ENCODE measurements at places on chromosomes 7 and 10.
A peak's percentile ranks its signal among the peaks of the same experiment; 100 is the strongest.

GRCh38 chr7:36735172-36735571 lies 10.9 kb upstream of the AOAH start:
- no peak for DNase-seq

DNA sequence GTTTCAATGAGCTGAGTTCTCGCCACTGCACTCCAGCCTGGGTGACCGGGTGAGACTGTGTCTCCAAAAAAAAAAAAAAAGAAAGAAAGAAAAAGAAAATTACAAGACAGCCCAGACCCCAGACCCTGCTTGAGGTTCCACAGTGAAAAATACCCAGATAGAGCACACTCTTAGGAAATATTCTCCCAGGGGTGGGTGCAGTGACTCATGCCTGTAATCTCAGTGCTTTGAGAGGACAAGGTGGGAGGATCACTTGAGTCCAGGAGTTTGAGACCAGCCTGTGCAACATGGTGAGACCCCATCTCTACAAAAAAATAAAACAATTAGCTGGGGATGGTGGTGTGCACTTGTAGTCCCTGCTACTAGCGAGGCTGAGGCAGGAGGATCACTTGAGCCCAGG lies 41.1 kb upstream of the GTF2IRD1 start:
- no peak for DNase-seq

DNA sequence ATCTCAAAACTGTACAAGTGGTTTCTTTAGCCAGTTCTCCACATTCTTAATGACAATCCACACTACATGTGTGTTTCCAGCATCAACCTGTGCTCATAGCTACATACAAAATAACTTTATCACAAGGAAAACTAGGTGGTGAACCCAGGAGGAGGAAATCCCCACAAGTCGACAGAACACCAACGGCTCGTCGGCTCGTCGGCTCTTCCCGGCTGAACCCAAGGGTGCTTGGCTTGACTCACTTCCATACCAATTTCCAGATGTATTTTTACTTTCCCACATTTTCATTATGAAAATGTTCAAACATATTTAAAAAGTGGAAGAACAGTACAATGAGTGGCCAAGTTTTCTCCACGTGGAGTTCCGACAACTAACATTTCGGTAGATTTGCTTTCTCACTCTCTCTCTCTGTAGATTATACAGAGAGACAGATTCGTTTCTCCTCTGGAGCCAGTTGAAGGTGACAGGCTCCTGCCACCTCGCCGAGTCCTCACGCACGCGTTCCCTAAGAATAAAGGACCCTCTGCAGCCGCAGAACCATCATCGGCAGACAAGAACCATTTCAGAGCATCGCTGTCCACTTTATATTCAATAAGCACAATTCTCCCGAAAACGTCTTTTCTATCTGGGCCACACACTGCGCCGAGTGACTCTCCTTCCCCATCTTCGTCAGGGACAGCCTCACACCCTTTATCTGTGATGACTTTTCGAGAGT lies 53.3 kb downstream of the DIP2C start:
- no peak for DNase-seq

- DNase-seq = no peak
Observed at GRCh38 chr10:86981716-86982115, 13.4 kb downstream of the ADIRF start.

DNA sequence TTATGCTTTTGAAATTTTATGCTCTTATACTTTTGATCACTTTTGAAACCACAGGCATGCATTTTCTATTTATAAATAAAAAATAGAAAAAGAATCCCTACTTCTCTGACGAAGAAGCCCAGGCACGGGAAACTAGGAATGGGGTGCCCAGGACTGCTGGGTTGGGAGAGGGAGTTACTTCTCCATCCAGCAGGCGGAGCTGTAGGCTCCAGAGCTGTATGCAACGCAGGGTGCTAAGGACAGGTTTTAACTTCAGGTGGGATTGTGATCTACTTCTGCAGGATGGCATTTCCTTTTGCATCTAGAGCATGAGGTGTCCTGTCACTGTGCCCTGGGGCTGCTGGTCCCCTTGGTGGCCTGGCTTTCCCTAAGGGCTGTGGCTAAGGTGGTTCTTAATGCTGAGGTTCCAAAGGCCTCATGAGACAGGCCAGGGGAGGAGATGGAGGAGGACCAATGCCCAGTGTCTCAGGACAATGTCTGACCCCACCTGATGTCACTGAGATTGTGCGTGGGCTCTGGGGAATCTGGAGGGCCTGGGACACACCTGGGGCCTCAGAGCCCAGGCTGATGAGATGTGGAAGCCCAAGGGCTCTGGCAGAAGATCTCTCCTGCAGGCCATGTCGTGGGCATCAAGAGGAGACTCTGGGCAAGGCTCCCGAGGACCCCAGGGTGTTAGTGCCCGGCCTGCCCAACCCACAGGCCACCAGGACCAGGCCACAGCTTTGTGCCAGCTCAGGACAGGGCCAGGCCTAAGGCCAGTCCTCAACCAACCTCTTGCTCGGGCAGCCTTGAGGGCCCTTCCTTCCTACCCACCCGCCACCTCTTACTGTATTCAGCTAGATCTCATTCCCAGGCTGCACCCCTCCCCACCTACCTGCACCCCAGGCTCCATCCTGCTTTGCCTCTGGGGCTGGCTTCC lies 507 bp downstream of the CCDC201 start:
- DNase-seq = no peak

- no peak for DNase-seq
Observed at GRCh38 chr7:24660546-24660945, 87.3 kb downstream of the PALS2 start.

GRCh38 chr10:77236700-77237099 lies 400.9 kb downstream of the KCNMA1 start:
- no peak for DNase-seq

DNA sequence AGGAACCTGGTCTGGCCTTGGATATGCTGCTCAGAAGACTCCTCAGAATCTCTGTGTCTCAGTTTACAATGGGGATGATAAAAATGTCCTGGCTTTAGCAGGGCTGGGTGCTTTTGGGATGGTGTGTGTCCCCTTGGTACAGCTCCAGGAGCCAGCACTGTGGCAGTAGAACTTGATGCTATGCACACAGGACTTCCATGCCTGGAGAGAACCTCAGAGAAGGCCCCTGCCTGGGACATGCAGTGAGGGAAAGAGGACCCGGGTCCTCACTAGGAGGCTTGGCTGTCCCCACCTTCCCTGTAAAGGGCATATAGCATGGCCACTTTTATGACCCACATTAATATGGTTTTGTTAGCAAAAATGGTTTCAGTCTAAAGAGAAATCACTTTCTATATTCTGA lies 100.5 kb downstream of the GLRX3 start:
- no peak for DNase-seq

GRCh38 chr10:104337985-104338735 lies at the start of gene ITPRIP:
Gene ITPRIP, minus strand, starts transcription at chr10:104338465. Its CDS starts 22,414 bp downstream, at chr10:104316051.
- DNase-seq = peak; percentile 54

DNA sequence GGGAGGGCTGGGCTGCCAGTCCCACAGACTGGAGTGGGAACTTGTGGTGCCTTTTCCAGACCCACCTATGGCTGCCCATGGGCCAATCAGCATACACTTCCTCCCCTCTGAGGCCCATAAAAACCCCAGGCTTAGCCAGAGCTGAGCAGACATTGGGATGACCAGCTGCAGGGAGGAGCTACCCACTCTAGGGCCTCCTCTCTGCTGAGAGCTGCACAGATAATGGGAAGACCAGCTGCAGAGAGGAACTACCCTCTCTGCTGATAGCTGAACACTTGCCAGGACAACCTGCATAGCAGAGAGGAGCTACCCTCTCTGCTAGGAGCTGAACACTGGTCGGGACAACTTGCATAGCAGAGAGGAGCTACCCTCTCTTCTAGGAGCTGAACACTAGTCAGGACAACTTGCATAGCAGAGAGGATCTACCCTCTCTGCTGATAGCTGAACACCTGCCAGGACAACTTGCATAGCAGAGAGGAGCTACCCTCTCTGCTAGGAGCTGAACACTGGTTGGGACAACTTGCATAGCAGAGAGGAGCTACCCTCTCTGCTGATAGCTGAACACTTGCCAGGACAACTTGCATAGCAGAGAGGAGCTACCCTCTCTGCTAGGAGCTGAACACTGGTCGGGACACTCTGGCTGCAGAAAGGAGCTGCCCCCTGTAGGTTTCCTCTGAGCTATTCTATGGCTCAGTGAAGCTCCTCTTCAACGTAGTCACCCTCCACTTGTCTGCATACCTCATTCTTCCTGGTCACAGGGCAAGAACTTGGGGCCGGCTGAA lies 88.3 kb upstream of the CACUL1 start:
- DNase-seq = no peak

DNA sequence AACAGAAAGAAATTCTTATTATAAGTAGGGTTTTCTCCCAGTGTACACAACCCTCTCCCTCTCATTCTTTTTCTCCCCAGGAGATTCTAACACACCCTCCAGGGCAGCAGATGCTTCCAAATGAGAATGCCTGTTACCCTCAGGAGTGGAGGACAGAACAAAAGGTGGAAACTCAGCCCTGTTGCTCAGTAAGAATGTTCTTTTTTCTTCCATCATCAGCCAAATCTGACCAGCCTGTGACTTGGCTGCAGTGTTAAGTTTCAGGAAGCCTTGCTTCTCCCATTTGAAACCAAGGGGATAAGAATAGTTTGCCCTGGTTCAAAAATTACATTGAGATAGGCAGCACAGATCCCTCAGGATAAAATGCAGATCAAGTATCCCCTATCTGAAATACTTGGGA lies 77.5 kb upstream of the EEPD1 start:
- DNase-seq = no peak

GRCh38 chr7:37428681-37429434 lies 19.8 kb downstream of the ELMO1 start:
- DNase-seq = no peak

- DNase-seq = no peak
Observed at GRCh38 chr7:6654113-6654841, 17.2 kb downstream of the ZNF316 start.

DNA sequence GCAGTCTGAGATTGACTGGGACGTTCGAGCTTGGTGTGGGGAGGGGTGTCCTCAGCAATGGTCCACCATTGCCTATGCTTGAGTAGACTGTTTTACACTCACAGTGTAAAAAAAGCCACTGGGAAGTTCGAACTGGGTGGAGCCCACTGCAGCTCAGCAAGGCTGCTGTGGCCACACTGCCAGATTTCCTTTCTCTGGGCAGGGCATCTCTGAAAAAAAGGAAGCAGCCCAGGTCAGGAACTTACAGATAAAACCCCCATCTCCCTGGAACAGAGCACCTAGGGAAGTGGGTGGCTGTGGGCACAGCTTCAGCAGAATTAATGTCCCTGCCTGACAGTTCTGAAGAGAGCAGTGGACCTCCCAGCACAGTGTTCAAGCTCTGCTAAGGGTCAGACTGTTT lies 80.3 kb downstream of the BICC1 start:
- no peak for DNase-seq

DNA sequence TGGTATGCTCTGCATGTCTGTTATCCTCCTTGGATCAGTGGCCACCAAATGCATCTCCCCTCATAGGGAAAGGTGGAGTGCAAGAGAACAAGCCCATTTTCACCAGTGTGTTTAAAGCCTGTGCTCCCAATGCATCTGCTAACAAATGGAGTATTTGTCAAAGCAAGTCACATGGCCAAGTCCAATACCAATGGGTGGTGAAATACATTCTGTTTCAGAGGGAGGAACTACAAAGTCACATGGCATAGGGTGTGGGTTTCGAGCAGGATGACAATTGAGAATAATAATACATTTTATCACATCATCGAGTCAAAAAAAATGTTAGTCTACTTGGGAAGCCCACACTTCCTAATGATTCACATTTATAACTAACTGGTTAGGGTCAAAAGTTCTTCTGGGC lies 62.7 kb downstream of the SUGCT start:
- DNase-seq = no peak

- no peak for DNase-seq
Observed at GRCh38 chr10:58723966-58724365, 211.3 kb downstream of the BICC1 start.

DNA sequence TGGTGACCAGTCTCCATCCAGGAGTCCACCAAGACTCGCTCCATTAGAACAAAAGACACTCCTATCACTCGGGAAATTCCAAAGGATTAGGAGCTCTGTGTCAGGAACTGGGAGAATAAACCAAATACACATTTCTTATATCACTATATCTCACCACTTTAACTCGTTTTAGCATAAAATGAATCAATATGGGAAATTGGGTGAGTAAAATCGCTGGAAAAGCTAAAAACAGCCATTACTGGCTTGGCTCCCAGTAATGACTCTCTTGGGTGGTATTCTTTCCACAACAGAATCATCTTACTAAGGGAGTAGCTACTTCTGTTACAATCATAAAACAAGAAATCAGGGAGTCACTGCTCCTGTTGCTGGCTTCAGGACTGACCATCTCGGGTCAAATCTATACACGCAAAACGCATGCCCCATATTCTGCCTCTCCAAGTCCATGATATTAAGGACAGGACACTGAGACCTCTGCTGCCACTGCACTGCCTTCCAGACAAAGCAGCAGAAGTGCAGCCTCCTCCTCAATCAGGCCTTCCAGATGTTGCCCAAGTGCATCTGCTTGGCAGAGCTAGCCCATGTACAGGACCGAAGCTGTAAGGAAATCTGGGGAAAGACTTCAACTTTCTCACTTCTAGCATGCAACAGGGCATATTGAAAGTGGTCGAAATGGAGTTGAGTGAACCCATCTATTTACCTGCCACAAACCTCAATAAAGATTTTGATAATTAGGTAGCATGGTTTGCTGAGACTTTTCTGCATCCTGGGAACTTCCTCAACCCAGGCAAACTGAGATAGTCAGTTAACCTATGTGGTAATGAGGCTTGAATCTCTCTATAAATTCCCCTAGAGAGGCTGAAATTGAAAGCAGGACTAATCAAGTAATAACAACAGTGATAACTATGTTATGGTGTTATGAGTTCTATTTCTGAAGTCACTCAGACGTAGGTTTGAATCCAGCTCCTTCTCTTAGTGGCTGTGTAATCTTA lies 14.4 kb upstream of the PANK1 start:
- no peak for DNase-seq
